ENCODE measurements at places on chromosomes 3 and 15.

DNA sequence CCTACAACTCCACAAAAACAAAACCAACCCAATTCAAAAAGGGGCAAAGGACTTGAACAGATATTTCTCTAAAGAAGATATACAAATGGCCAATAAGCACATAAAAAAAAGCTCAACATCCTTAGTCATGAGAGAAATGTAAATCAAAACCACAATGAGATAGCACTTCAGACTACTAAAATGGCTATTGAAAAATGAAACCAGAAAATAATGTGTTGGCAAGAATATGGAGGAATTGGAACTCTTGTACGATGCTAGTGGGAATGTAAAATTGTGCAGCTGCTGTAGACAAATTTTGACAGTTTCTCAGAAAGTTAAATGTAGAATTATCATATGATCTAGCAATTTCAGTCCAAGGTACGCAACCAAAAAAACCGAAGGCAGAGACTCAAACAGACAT lies 29.0 kb downstream of the KY start:
- no peak for DNase-seq

DNA sequence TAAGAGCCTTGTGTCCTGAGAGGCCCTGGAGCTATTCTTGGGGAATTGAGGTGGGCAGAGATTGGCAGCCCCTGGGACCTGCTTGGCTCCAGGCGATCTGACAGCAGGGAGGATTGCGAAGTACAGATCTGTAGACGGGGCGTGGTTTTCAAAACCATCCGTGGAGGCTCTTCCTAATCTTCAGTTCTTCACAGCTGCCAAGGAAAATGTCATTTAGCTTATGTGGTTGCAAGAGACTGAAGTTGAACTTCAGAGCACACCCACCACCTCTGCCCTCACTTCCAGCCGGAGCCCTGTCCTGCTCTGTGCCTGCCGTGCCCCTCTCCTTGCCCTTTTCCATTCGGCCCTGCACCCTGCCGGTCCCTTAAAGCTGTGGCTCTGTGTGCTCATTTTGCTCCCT lies 12.9 kb downstream of the NISCH start:
- no peak for DNase-seq

GRCh38 chr3:67030785-67031740 lies 33.0 kb downstream of the KBTBD8 start:
- no peak for DNase-seq

DNA sequence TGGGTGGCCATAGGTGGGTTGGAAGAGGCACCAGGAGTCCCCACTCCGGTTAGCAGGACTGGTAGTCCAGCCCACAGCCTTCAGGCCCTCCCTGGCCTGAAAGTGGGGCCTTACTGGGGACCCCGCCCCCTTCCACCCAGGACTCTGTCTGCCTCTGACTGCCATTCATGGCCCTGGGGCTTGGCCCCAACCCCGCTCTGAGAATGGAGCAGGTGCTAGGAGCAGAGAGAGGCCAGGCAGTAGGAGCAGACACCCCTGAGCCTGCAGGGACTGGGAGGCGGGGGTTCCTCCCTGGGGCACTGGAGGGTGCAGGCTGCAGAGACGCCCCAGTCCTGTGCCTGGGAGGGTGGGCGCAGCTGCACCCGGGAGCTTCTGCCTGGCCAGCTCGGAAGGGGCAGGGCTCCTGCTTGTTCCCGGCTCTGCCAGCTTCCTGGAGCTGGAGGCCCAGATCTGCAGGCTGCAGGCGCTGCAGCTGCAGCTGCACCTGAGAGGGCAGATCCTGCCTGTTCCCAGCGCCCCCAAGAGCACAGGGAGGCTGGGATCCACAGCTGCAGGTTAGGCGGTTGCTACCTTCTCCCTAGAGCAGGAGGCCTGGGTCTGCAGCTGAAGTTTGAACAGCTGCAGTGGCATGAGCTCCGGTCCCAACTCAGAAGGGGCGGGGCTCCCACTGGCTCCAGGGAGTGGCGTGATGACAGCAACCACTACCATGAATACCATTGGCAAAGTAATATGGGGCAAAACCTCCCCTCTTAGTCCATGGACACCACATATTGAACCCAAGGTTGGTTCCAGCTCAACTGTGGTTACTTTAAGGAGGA lies 194.7 kb downstream of the SQOR start:
- no peak for DNase-seq

DNA sequence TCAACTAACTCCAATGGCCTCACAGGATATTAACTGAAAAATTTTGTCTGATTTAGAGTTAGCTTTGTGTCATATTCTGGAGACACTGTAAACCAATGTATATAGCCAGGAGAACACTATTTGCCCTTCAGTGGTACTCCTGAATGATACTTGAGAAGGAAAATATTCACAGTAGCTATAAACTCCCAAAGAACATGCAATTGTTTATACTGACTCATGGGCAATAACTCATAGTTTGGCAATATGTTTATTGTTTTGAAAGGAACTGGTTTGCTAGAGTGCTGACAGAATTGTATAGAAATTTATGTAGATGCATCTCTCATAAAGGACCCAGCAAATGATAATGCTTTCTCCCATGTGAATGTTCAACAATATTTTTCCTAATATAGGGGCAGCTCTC lies 537.6 kb downstream of the PLOD2 start:
- no peak for DNase-seq

DNA sequence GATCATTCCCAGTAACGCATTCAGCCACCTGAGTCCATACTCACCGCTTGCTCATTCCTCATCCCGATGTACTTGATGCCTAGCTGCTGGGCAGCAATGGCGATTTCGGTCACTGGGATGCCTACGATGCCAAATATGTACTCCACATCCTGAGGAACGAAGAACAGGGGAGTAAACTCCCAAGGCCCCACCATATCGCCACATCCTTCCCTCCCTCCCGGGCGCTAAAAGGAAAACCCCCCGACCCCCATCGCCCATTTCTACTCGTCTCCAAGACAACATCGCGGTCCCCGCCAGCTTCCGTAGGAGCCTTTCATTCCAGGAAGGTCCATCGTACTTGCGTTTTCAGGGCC lies 347 bp downstream of the HACL1 start:
- DNase-seq: no peak

DNA sequence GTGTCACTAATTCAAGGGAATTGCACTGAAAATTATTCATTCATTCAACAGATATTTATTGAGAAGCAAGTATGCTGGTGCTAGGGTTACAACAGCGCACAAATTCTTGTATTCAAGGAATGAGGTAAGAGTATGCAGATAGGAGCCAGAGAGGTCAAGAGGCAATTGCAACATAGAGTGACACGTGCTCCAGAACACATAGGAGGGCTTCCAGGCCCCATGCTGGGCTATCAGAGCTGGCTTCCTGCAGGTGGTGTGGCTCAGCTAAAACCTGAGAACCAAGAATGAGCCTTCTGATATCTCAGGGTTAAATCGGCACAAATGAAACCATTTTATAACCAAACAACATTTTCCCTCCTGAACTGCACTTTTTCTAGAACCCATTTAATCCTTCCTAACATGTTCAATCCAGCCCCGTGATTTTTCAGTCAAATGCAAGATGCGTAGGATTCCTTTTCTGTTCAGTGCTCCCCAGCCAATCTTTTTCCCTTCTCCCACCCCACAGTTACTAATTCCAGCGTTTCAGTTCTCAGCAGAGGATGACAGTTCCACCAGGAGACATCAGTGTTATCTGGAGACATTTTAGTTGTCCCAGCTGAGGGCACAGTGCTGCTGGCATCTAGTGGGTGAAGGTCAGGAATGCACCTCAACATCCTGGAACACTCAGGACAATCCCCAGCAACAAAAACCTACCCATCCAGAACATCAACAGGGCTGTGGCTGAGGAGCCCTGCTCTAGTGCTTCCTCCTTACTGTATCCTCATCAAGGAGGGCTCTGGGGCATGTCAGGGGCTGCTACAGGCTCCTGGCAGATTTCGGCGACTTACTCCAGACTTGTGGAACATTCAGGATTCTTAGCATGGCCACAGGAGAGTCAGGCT lies 13.1 kb downstream of the CCR5AS start:
- no peak for DNase-seq

- DNase-seq: no peak
Observed at GRCh38 chr3:146781606-146782005, 176.5 kb upstream of the PLSCR5 start.

DNA sequence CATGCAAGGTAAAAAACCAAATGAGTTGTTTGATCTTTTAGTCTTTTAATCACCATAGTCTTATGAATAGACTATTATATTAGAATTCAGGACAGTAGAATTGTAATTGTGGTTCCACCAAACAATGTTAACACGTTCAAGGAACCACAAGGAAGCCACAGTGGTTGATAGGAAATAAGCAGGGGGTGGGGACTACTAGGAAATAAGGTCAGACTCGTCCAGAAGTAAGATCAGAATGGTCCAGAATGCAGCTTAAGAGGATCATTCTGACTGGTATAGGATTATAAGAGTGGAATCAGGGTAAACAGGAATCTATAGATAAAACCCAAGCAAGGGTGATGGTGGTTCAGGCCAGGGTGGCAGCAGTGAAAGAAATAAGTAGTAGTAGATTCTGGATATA lies 7.5 kb downstream of the MYNN start:
- no peak for DNase-seq

GRCh38 chr3:12325586-12326515 lies 37.0 kb downstream of the PPARG start:
- DNase-seq: no peak

- DNase-seq: no peak
Observed at GRCh38 chr3:29329986-29330890, 49.4 kb downstream of the RBMS3 start.

DNA sequence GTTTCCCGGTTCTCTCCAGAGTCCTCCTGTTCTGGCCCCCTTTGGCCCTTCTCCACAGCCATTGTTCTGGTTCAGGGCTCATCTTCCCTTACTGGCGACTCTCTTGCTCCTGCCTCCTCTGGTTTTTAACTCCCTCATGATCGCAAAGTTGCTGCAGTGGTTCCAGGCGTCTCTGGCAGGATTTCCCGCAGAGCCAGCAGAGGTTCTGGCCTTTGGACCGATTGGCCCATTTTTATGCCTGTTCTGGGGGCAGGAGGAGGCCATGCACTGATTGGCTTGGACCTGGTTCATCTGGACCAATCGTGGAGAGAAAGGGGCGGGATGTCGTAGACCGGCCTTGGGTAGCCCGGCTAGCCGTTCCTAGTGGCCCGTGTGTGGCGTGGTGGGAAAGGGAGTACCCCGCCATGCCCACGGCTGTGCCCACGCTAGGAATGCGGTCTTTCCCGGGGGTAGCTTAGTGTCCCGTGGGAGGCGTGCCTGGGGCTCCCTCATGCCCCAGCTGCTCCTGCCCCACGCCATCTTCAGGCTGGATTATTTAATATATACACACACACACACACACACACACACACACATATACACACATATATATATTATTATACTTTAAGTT lies 113.4 kb downstream of the FBLN2 start:
- DNase-seq: no peak

DNA sequence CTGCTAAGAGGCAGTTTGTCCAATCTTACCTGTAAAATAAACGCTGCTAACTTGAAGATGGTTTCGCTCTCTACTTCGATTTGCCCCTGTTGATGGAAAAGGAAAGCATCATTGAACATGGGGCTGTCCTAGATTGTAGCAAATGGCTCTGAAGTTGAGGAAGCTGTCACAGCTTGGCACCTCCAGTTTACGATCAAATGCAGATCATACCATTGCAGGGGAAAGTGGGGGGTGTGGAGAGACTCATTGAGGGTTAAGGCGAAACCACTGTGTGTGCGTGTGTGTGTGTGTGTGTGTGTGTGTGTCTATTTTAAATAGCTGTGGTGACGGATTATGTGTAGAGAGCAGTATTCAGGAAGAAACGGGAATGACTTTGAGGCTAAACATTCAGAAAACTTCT lies 127.6 kb upstream of the LMOD3 start:
- no peak for DNase-seq

GRCh38 chr15:63473999-63474809 lies 30.2 kb upstream of the USP3 start:
- DNase-seq: no peak

GRCh38 chr3:142497729-142498128 lies 49.9 kb upstream of the XRN1 start:
- no peak for DNase-seq

GRCh38 chr3:25678581-25678980 lies 13.9 kb upstream of the TOP2B start:
- DNase-seq: no peak

DNA sequence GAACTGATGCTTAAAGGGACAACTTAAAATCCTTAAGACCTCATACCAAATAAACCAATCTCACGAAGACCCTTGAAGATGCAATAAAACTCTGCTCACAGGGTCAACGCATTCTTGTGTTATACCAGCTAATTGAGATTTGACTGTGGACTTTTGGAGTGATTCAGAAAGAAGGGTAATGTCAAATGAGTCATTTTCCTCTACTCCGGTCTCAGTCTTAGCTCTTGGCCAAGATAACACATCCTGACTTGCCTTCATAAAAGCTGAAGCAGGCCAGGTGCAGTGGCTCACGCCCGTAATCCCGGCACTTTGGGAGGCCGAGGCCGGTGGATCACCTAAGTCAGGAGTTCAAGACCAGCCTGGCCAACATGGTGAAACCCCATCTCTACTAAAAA lies 3.8 kb downstream of the PKM start:
- DNase-seq: no peak
